NCI-H1417 (cell line): ENCODE measurements at places on chromosomes 12 and 14.

DNA sequence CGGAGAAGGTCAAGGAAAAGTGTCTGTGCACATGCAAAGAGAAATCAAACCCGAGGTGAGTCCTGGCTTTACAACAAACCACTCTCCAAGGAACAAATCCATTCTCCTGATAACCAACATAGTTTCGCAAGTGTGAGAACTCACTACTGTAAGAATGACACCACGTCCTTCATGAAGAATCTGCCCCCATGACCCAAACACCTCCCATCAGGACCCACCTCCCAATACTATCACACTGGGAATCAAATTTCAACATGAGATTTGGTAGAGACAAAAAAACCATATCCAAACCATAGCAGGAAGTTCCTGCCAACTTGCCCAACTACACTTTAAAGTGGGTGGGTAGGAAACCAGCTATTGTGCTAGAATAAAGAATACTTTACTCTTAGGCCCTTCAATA, 2.4 kb upstream of the ERC1 start:
- DNase-seq: no peak

DNA sequence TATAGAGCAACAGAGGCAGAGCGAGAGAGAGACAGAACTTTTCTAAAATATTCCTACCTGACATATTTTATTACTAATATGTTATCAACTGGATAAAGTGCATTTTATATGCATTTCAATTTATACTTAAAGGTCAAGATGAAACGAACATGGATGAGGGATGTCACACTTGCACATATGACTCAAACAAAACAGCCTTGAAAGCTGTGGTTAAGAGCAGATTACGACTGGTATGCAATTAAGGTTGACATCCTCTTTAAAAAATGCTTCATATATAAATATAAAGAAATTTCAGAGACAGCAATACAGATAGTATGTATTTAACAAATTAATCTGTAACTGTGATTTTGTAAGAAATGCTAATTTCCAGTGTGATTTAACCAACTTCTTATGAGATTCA, 52.5 kb downstream of the LMO3 start:
- no peak for DNase-seq

- no peak for DNase-seq
Measured at GRCh38 chr12:30739020-30739419, 15.7 kb downstream of the CAPRIN2 start.

- DNase-seq: no peak
Measured at GRCh38 chr12:67062193-67062592, 207.0 kb upstream of the CAND1 start.

- DNase-seq: no peak
Measured at GRCh38 chr12:1533205-1533601, 61.2 kb downstream of the FBXL14 start.
